Upper lobe of right lung (tissue), 1 donor: ENCODE measurements at places on chromosomes 3 and 15. TPM values are rescaled to one million over a fixed set of nuclear protein-coding genes. Genes with fewer than 3 reads are reported as not detected.

AGBL1 gene
- 6.5 TPM for total RNA-seq

ACTRT3 gene
- total RNA-seq: 1.2 TPM

LAMB2 gene
- 489 TPM for total RNA-seq

SLC33A1 gene
- 36.5 TPM for total RNA-seq

RYR3 gene
- total RNA-seq: 0.61 TPM

SMAD6 gene
- total RNA-seq: 167 TPM

DNA sequence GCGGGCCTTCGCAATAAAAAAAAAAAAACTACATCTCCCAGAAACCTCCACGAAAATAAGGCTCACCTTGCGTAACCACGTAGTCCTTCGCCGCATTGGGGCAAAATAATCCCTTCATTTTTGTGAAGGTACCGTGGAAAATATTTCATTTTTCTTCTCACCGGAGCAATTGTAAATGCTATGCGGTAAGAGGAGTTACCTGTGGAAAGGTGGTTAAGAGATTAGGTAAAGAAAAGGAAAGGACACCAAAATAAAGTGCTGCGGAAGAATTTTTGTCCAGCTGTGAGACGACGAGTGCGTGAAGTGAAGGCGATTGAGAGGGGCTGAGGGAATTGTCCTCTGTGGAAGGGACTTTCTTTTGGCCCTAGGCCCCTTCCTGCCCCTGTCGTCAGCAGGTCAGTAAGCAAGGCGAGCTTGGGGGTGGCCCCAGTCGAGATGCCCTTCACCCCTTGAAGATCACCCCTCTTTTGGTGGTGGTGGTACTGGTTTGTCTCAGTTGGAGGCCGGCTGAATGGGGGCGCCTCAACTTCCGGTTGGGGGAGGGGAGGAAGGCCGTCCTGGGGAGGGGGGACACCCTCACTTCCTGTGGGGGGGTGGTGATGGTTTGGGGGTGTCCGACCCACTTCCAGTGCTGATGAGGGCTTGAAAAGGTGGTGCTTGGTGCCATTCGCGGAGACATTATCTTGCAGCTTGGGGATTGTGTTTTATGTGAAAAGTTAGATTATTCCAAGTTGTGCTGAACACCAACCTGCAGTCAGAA is at the start of gene HMG20A:
Gene HMG20A (plus strand): TSS at position 279 of the 760 bp plus-strand sequence. CDS start 37,520 bp downstream, outside the sequence.
- no peaks in the 10 kb centered on the region for H3K36me3 ChIP-seq
- H3K27ac ChIP-seq: peak within 1 kb of the TSS; percentile 92
- no peaks in the 10 kb centered on the region for H3K27me3 ChIP-seq
- peaks cover 37% of the 10 kb centered on the region for H3K4me1 ChIP-seq

GRCh38 chr15:62164396-62165103 is 535 bp downstream of the C2CD4B start:
- H3K36me3 ChIP-seq: no peaks in the 10 kb centered on the region
- DNase-seq: peak; percentile 62
- H3K27ac ChIP-seq: peak overlapping the region; percentile 58
- H3K4me1 ChIP-seq: peaks cover 8% of the 10 kb centered on the region
- peak overlapping the region; percentile 51 for H3K4me3 ChIP-seq
- H3K27me3 ChIP-seq: peaks cover 31% of the 10 kb centered on the region

GRCh38 chr3:62241279-62241678 is 132.1 kb downstream of the FEZF2 start:
- no peak overlapping the region for H3K4me3 ChIP-seq
- no peak for DNase-seq
- no peaks in the 10 kb centered on the region for H3K27me3 ChIP-seq
- H3K27ac ChIP-seq: no peak overlapping the region
- H3K4me1 ChIP-seq: no peaks in the 10 kb centered on the region

- H3K27ac ChIP-seq: no peak overlapping the region
- H3K27me3 ChIP-seq: no peaks in the 10 kb centered on the region
- peaks cover 7% of the 10 kb centered on the region for H3K4me1 ChIP-seq
- peaks cover 14% of the 10 kb centered on the region for H3K36me3 ChIP-seq
- no peak overlapping the region for H3K4me3 ChIP-seq
- DNase-seq: no peak
Observed at GRCh38 chr15:49235446-49236124, 65.5 kb downstream of the GALK2 start.

- no peaks in the 10 kb centered on the region for H3K27me3 ChIP-seq
- no peaks in the 10 kb centered on the region for H3K4me1 ChIP-seq
- H3K27ac ChIP-seq: no peak overlapping the region
- no peaks in the 10 kb centered on the region for H3K36me3 ChIP-seq
- H3K4me3 ChIP-seq: no peak overlapping the region
Observed at GRCh38 chr3:69441040-69441439, 55.2 kb upstream of the FRMD4B start.

DNA sequence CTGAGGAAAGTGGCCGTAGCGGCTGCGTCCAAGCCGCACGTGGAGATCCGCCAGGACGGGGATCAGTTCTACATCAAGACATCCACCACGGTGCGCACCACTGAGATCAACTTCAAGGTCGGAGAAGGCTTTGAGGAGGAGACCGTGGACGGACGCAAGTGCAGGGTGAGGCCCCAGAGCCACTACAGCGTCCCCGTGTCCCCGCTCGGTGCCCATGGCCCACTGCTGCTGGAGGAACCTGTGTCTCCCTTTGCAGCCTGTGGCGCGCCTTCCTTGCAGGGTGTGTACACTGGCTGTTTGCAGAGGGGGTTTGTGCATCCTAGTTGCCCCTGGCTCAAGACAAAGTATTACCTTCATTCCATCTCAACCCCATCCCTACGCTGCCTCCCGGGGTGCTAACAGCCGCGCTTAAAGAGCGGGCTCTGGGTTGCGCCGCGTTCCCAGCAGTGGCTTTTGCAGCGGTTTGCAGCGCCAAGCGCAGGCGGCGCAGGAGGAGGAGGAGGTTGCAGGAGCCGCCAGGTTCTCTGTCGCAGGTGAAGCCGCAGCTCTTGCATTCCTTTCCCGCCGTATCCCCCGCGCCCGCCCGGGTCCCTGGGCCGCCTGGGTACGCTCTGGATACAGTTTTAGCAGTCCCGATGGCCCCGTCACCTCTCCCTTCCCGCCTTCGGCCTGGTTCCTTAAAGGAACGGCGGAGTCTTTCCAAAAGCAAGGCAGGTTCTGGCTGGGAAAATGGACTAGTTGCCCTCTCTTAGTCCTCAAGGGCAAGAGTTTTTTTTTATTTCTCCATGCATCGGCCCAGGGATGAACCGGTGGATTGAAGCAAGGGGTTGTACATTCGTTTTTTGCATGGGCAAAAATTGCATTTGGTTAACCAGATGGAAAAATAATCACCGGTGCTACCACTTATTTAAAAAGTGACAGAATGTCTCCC is 1.2 kb downstream of the CRABP1 start:
- H3K36me3 ChIP-seq: no peaks in the 10 kb centered on the region
- H3K4me3 ChIP-seq: no peak overlapping the region
- no peak overlapping the region for H3K27ac ChIP-seq
- DNase-seq: no peak
- peaks cover 63% of the 10 kb centered on the region for H3K27me3 ChIP-seq

GRCh38 chr3:2218816-2219215 is 120.2 kb downstream of the CNTN4 start:
- H3K36me3 ChIP-seq: no peaks in the 10 kb centered on the region
- no peak overlapping the region for H3K27ac ChIP-seq
- H3K4me3 ChIP-seq: no peak overlapping the region
- H3K27me3 ChIP-seq: no peaks in the 10 kb centered on the region

DNA sequence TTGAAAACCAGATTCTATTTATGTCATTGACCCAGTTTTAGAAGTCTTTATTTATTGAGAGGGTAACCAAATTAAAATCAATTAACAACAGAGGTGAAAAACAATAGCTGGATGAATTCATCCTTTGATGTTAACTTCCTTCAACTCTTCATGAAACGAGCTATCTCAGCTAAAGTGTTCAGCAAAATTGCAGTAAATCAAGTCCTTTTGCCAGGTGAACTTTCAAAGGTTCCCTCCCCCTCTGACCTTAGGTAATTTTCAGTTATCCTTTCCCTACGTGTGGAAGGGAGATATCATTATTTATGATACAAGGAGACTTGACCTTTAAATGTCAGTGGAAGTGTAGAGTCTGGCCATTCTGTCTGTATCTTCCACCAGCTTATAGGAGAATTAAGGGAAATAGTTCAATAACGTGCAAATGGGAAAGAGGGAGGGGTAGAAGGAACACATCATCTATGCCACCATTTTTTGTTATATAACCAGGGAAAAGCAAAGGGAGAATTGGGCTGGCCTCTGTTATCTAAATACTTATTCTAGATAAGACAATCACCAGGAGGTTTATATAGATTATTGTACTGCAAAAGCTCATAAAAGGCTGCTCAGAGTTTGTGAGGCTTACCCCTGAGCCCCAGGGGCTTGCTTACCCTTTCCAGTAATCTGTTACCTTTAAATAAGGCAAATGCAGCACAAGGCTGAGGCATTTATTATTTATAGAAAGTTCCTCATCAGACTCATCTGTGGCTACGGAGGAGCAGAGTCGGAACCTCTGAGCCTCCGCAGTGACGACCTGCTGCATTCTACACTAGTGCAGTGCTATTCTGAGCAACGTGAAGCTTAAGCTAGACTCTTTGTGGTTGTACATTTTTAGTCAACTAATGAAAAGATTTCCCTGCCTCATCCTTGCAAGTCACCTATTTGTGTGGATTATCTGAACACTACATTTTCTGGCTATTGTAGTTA is 97.7 kb upstream of the ZBED2 start:
- no peaks in the 10 kb centered on the region for H3K27me3 ChIP-seq
- H3K4me3 ChIP-seq: no peak overlapping the region
- H3K27ac ChIP-seq: no peak overlapping the region
- no peaks in the 10 kb centered on the region for H3K36me3 ChIP-seq
- no peak for DNase-seq

DNA sequence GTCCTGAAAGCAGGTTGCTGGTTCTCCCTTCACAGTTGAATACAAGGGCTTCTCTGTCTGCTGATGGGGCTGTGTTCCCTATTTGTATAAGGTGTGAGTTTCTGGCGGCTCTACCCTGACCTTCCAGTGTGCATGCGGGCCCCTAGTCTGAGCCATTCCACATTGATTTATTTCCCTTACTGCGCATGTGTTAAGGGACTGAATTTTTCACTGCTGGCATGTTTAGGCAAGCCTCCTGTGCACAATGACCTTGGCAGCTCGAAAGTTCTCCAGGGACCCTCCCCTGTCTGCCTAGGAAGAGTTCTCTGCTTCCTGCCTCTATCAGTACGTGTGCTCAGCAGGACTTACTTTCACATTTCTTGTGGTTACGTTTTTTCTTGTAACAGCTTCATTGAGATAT is 11.4 kb downstream of the TRAK1 start:
- no peak for DNase-seq
- peak overlapping the region; percentile 67 for H3K27ac ChIP-seq
- H3K36me3 ChIP-seq: peaks cover 5% of the 10 kb centered on the region
- no peak overlapping the region for H3K4me3 ChIP-seq

DNA sequence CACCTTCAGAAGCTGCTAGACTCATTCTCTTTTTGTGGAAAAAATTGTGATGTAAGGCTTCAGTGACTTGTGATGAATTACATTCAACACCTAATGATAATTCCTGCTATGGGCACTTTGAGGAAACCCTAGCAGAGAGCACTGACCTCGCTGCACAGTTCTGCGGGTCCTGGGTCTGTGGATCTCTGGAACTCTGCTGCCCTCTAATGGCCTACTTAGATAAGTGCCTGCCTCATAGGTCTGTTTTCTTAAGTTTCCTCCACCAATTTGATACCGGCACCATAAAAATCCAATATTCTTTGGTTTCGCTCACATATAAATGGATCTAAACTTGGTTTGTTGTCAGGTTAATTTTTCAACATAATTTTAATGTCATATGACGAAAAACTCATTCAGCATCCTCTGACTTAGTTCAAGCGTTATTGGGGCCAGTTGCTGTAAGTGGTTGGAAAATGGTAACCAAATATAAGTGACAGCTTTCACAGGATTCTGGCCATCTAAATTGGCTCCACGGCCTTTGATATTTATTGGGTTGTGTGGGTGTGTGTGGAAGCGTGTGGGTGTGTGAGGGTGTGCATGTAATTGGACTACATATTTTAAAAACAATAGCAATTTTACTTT is 10.4 kb downstream of the SLITRK3 start:
- H3K36me3 ChIP-seq: no peaks in the 10 kb centered on the region
- no peak overlapping the region for H3K4me3 ChIP-seq
- no peak overlapping the region for H3K27ac ChIP-seq
- no peak for DNase-seq
- H3K4me1 ChIP-seq: no peaks in the 10 kb centered on the region

DNA sequence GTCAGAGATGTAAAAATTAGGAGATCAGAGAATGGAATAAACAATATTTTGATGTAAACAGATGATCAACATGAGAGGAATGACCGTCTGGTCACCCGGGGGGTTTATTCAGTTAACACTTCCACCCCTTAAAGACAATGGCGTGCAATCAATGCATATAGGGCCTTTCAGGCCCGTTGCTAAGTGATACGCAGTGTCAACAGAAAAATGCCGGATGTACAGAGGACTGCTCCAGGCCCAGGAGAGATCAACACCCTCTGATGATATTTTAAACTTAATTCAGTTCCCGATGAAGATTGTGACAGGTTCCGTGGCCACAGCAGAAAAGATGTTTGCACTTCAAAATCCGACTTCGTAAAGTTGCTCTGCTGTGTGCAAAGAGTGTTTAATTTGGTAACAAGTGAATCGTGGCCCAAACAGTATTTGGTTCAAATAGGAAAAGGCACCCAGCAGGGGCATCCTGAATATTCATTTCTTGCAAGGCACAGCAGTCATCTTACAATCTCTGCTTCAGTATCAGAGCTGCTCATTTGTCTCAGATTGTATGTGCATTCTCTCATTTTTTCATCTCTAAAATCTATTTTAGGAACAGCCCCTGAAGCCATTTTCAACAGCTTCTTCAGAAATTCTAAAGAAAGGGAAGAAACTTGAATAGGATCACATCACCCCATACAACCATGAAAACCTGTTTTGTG is 72.6 kb downstream of the FOXB1 start:
- H3K27ac ChIP-seq: no peak overlapping the region
- DNase-seq: no peak
- H3K36me3 ChIP-seq: no peaks in the 10 kb centered on the region
- no peaks in the 10 kb centered on the region for H3K4me1 ChIP-seq
- no peak overlapping the region for H3K4me3 ChIP-seq
- H3K27me3 ChIP-seq: no peaks in the 10 kb centered on the region
